ENCODE measurements at places on chromosomes 11 and 22. TPM values are rescaled to one million over a fixed set of nuclear protein-coding genes. Genes with fewer than 3 reads are reported as not detected.

- H3K36me3 ChIP-seq = no peaks in the 10 kb centered on the region
- H3K27ac ChIP-seq = no peak overlapping the region
- no peak overlapping the region for H3K4me3 ChIP-seq
- no peaks in the 10 kb centered on the region for H3K27me3 ChIP-seq
- H3K4me1 ChIP-seq = no peaks in the 10 kb centered on the region
- no peak for DNase-seq
Measured at GRCh38 chr11:123594188-123594901, 60.1 kb downstream of the SCN3B start.

- H3K4me1 ChIP-seq = peaks cover 31% of the 10 kb centered on the region
- H3K27ac ChIP-seq = no peak overlapping the region
- H3K36me3 ChIP-seq = no peaks in the 10 kb centered on the region
- H3K4me3 ChIP-seq = peak overlapping the region; percentile 65
- peak; percentile 91 for DNase-seq
- peaks cover 46% of the 10 kb centered on the region for H3K27me3 ChIP-seq
Measured at GRCh38 chr22:42369250-42370041, 62.8 kb downstream of the NFAM1 start.

- no peak overlapping the region for H3K27ac ChIP-seq
- no peaks in the 10 kb centered on the region for H3K36me3 ChIP-seq
- no peak for DNase-seq
Measured at GRCh38 chr11:77104727-77105126, 2.1 kb downstream of the OMP start.

The OR8B3 gene
- total RNA-seq = not detected

- no peaks in the 10 kb centered on the region for H3K36me3 ChIP-seq
- no peak overlapping the region for H3K27ac ChIP-seq
- peaks cover 5% of the 10 kb centered on the region for H3K27me3 ChIP-seq
- H3K4me1 ChIP-seq = no peaks in the 10 kb centered on the region
- DNase-seq = no peak
Measured at GRCh38 chr22:36998620-36999351, 20.5 kb downstream of the TST start.

DNA sequence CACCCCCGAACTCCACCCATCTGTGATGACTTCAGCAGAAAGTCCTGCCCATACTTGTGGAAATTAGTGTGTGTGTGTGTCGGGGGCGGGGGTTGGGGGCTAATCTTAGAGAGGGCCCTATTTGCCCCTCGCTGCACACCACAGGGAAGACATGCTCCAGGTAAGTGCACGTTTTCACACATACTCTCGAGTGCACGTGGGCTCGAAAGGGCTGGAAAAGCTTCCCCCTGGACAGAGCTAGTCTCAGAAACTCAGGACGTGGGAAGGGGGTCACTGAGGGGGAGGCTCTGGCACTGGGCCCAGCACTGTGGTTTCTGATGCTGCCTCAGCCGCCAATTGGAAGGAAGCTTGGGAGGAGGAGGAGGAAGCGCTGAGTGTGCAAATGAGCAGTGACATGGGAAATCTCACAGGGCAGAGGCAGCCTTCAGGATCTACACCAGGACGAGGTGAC lies 40.7 kb upstream of the CD82 start:
- no peaks in the 10 kb centered on the region for H3K36me3 ChIP-seq
- no peaks in the 10 kb centered on the region for H3K27me3 ChIP-seq
- H3K4me3 ChIP-seq = no peak overlapping the region
- peaks cover 25% of the 10 kb centered on the region for H3K4me1 ChIP-seq
- peak; percentile 42 for DNase-seq
- H3K27ac ChIP-seq = no peak overlapping the region

- no peak overlapping the region for H3K27ac ChIP-seq
- H3K4me1 ChIP-seq = no peaks in the 10 kb centered on the region
- H3K4me3 ChIP-seq = no peak overlapping the region
- DNase-seq = no peak
- H3K27me3 ChIP-seq = no peaks in the 10 kb centered on the region
- H3K36me3 ChIP-seq = no peaks in the 10 kb centered on the region
Measured at GRCh38 chr11:71071736-71072509, 180.5 kb downstream of the SHANK2 start.

DNA sequence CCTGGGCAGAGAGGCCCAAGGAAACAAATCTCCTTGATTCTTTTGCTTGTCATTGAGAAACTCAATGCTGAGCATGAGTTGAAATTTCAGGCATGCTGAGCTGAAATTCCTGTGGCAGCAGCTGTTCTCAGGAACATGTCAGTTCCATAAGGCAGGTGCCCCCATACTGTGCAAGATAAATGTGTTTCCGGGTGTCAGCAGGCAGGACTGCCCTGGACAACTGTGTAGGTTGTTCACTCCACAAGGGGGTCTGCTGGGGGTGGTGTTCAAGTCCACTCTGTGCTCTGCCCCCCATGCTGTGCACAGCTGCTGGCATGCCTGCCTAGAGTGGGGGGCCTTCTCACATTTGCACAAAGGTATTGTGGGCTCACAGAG lies 133.7 kb downstream of the CTTN start:
- DNase-seq = no peak
- H3K36me3 ChIP-seq = no peaks in the 10 kb centered on the region
- no peak overlapping the region for H3K4me3 ChIP-seq

The TBX10 gene
- total RNA-seq = not detected

DNA sequence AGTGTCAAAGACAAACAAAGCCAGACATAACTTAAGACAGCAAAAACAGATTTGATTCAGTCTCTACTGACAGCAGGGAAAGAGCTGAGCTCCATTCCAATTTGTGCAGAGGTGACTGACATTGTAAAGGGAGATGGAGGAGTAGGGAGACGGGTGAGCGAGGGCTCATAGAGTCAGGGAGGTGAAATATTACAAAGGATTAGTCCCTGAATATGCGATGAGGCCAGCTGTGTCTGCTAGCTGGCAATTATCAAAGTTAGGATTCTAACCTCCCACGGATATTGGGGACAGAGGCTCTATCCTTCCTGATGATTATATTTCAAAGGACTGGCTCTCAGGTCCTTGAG lies 8.3 kb downstream of the PLAAT2 start:
- H3K4me3 ChIP-seq = no peak overlapping the region
- no peaks in the 10 kb centered on the region for H3K27me3 ChIP-seq
- H3K4me1 ChIP-seq = no peaks in the 10 kb centered on the region
- H3K27ac ChIP-seq = no peak overlapping the region
- no peaks in the 10 kb centered on the region for H3K36me3 ChIP-seq

- no peaks in the 10 kb centered on the region for H3K36me3 ChIP-seq
- H3K27me3 ChIP-seq = no peaks in the 10 kb centered on the region
- H3K4me3 ChIP-seq = peak overlapping the region; percentile 53
- H3K4me1 ChIP-seq = peaks cover 17% of the 10 kb centered on the region
- peak overlapping the region; percentile 44 for H3K27ac ChIP-seq
Measured at GRCh38 chr11:64007629-64008282, 21.5 kb downstream of the OTUB1 start.

The IGSF9B gene
- 51.6 TPM for total RNA-seq

DNA sequence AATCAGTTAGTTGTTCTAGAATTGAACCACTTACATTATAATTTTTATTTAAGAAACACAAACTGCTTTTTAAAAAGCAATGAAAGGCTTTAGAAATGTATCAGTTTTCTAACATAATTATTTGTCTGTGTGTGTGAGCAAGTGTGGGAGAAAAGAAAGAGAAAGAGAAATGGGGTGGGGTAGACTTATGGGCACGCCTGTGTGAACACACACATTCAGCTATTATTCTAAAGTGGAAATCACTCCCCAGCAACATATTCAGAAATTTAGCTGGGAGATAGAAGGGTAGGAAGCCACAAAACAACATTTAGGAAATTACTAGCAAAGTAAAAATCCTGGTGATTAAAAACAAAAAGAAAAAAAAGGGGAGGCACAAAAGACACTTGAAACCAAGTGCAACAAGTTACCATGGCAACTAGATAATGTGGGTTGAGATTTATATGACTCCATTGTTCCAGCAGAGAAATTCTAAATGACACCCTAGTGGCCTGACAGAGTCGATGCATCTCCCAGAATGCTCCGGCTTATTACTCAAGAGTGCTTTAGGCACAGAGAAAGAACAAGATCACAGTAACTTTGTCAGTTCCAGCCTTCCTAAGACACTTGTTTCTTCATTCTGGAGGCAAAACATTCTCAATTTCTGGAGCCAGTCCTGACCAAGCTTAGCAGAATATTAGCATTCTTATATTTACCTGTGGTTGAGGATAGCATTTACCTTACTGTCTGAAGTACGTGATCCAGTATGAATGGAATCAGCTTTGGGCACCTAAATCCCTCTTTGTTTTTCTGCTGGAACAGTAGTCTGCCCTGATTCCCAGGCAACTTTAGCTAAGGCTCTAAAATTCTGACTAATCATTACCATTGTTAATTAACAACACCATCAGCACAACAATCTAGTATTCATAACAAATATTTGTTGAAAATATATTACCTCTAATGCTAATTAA lies 444.4 kb downstream of the DLG2 start:
- H3K4me3 ChIP-seq = no peak overlapping the region
- no peak for DNase-seq
- no peaks in the 10 kb centered on the region for H3K4me1 ChIP-seq
- no peaks in the 10 kb centered on the region for H3K27me3 ChIP-seq
- H3K36me3 ChIP-seq = no peaks in the 10 kb centered on the region
- H3K27ac ChIP-seq = no peak overlapping the region

- no peak overlapping the region for H3K27ac ChIP-seq
- no peak overlapping the region for H3K4me3 ChIP-seq
- no peak for DNase-seq
- no peaks in the 10 kb centered on the region for H3K36me3 ChIP-seq
Measured at GRCh38 chr11:15944460-15944859, 411.9 kb downstream of the SOX6 start.

- no peaks in the 10 kb centered on the region for H3K4me1 ChIP-seq
- H3K27me3 ChIP-seq = no peaks in the 10 kb centered on the region
- H3K4me3 ChIP-seq = no peak overlapping the region
Measured at GRCh38 chr22:48077699-48078098, 1315.2 kb downstream of the TBC1D22A start.

GRCh38 chr11:72625691-72626413 lies 48.4 kb downstream of the PDE2A start:
- peak; percentile 72 for DNase-seq
- H3K36me3 ChIP-seq = no peaks in the 10 kb centered on the region
- H3K27me3 ChIP-seq = no peaks in the 10 kb centered on the region
- no peak overlapping the region for H3K4me3 ChIP-seq

DNA sequence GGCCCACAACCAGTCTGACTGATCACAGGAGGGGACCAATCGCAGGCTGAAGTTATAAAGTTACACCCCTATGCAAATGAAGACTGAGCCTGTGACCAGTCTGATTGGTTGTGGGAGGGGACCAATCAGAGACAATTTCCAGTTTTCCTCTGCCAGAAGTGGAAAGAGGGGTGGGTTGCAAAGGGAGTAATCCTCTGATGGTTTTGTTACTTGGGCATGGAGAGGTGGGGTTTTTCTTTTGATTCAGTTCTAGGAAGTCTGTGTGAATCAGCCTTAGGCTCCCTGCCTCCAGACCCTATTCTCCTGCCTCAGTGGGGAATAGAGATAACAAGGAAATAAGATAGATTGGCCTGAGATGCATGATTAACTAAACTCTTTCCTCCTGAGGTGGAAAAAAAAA lies 9.9 kb downstream of the OR6M1 start:
- H3K36me3 ChIP-seq = no peaks in the 10 kb centered on the region
- no peak for DNase-seq
- H3K27me3 ChIP-seq = no peaks in the 10 kb centered on the region
- no peak overlapping the region for H3K4me3 ChIP-seq
- H3K27ac ChIP-seq = no peak overlapping the region

DNA sequence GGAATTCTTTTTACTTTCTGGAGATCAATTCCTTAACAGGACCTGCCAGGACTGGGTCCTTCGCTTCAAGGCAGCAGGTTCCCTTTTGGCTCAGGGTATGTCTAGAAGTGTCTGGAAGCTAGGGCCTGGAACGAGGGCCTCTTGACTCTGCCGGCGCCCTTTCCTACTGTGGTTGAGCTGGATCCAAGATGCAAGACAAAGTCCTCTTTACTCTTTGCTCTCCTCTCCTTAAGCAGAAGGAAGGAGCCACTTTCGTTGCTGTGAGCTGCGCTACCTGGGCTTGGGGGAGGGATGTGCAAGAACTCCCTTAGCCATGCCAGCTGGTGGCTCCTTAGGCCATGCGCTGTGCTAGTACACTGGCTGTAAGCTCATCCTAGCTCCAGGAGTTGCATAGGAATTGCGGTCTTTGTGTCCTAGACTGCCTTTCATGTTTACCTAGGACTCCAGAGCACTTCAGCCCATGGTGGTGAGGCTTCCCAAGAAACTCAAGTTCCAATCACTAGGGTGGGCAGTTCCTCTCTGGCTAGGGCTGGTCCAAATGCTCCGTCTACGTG lies 18.1 kb downstream of the GLB1L2 start:
- H3K27ac ChIP-seq = no peak overlapping the region
- no peak overlapping the region for H3K4me3 ChIP-seq
- H3K27me3 ChIP-seq = no peaks in the 10 kb centered on the region
- H3K4me1 ChIP-seq = no peaks in the 10 kb centered on the region
- DNase-seq = no peak
- no peaks in the 10 kb centered on the region for H3K36me3 ChIP-seq

The TSGA10IP gene
- not detected for total RNA-seq

DNA sequence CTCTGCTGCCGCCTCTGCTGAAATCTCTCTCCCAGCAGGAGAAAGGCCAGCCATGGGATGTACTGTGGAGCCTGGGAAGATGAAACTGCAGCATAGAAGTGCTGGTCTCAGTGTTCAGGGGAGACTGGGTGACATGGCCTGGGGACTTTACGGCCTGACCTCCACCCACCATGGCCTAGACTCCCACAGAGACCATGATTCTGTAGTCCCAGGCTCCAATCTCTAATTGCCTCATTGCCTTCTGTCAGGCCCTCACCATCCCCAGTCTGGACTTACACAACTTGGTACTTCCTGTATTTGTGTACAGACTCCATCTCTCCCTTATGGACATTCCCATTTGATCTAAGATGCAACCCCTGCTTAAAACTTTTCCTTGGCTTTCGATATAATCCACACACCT lies 43.1 kb downstream of the TRAF6 start:
- no peak overlapping the region for H3K4me3 ChIP-seq
- no peak overlapping the region for H3K27ac ChIP-seq
- peaks cover 4% of the 10 kb centered on the region for H3K4me1 ChIP-seq
- no peaks in the 10 kb centered on the region for H3K27me3 ChIP-seq
- DNase-seq = no peak

The SIK2 gene
- total RNA-seq = 21.1 TPM

DNA sequence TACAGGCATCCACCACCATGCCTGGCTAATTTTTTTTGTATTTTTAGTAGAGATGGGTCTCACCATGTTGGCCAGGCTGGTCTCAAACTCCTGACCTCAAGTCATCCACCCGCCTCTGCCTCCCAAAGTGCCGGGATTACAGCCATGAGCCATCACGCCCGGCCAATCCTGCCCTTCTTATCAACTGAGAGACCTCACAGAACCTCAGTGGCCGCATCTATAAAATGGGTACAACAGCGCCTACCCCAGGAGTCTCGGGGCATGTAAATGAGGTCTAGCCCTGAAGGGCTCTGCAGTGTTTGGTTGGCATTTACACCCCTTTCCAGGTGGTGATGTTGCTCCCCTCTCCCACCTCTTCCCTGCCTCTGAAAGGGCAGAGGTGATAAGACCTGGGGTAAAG lies 11.7 kb downstream of the SYNGR1 start:
- H3K27me3 ChIP-seq = no peaks in the 10 kb centered on the region
- no peak overlapping the region for H3K27ac ChIP-seq
- no peak for DNase-seq
- no peak overlapping the region for H3K4me3 ChIP-seq
- H3K36me3 ChIP-seq = no peaks in the 10 kb centered on the region
- H3K4me1 ChIP-seq = peaks cover 17% of the 10 kb centered on the region

The IGLL1 gene
- not detected for total RNA-seq
